Progenitor cell of endocrine pancreas (in vitro differentiated cells): ENCODE measurements at places on chromosomes 6 and 20. TPM values are rescaled to one million over a fixed set of nuclear protein-coding genes. Genes with fewer than 3 reads are reported as not detected.

Gene CCDC167
- total RNA-seq, result 44.1 and 44.9 TPM in 2 replicates

GRCh38 chr20:18011951-18012645 is 43.3 kb downstream of the MGME1 start:
- no peak for DNase-seq

DNA sequence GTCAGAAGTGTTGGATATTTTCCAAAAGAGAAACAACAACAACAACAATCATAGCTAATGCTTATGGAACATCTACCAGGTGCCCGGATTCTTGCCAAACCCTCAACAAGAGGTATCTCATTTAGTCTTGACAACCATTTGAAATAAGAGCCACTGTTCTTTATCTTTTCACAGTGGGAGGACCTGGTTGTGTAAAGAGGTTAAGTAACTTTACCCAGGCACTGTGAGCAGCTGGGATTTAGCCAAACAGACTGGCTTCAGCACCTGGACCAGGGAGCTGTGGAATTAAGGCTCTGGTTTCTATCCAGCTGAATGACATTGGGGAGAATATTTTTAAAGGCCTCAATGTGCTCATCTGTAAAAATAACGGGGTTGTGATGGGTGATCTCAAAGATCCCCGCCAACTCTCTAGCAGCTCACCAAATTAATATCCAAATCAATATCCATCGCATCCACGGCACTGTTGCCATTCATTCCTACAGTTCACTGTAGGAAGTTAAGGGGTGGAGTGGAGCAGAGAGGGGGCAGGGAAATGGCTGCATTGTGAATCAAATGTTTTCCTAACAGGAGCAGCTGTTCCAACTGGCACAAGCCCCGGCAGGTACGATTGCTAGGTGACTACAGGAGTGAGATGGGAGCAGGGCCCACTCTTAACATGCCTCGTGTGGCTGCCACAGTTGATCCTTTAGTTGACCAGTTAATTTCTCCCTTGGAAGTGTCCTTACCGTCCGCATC is 61.8 kb downstream of the GCNT2 start:
- no peak for DNase-seq

DNA sequence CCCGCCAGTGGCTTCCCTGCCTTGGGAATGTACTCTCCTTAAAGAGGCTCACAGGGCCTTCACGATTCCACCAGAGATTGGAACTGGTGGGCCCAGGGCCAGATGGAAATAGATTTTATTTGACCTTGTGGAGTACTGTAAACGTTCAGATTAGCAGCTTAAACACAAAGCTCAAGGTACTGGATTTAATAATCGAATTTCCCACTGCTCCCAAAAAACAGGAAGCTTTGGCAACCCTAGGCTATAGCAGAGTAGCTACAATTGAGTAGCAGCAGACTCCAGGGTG is 7.3 kb downstream of the SDCBP2 start:
- DNase-seq, result no peak

DNA sequence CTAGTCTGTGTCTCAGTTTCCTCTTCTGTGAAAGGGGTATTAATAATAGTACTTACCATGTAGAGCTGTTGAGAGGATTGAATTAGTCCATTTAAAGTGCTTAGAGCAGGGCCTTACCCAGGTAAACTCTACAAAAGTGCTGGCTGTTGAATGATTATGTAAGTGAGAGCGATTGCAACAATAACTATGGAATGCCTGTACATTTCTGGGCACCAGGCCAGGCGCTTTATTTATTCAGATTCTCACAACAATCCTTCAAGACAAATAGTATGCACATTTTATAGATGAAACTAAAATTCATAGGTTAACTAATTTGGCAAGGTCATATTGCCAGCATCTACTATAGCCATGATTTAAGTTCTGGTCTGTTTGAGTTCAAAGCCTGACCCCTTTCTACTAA is 78.3 kb upstream of the MMS22L start:
- no peak for DNase-seq

GRCh38 chr6:84872996-84873723 is 108.8 kb upstream of the TBX18 start:
- DNase-seq, result no peak

- no peak for DNase-seq
Measured at GRCh38 chr6:134589512-134589911, 271.6 kb upstream of the SGK1 start.

DNA sequence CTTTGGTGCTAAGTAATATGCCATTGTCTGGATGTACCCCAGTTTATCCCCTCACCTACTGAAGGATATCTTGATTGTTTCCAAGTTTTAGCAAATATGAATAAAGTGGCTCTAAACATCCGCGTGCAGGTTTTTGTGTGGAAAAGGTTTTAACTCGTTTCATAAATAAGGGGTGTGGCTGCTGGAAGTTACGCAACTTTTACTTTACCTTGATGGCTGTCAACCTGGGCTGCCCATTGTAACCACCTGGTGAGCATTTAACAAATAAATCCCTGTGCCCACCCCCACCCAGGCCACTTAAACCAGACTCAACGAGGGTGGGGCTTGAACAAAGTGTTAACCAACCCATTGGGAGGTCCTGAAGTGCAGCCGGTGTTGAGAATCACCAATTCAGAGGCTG is 187.8 kb downstream of the NRN1 start:
- no peak for DNase-seq

DNA sequence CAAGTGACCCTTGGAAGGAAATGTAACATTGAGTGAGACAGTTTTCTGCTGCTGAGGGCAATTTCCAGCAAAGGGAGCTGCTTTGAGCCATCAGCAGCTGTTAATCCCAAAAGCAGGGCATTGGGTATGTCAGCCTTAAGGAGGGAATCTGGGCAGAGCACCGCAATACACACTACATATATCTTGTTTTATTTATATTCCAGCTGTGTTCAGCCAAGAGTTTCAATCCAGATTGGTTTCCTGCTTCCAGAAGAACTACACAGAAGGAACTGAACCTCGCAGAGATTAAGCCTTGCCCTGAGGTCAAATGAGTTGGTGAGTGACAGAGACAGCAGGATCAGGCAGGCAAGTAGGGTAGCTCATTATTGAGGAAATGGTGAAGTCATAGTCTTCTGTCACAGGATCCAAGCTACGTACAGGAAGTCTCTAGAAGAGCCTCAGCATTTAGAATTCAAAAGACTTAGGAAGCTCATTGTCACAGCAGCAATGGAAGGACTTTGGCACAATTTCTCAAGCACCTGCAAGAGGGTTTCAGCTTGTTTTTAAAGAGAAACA is 109.9 kb upstream of the HEY2 start:
- no peak for DNase-seq

GRCh38 chr6:124800222-124800621 is 162.0 kb upstream of the RNF217 start:
- no peak for DNase-seq

DNA sequence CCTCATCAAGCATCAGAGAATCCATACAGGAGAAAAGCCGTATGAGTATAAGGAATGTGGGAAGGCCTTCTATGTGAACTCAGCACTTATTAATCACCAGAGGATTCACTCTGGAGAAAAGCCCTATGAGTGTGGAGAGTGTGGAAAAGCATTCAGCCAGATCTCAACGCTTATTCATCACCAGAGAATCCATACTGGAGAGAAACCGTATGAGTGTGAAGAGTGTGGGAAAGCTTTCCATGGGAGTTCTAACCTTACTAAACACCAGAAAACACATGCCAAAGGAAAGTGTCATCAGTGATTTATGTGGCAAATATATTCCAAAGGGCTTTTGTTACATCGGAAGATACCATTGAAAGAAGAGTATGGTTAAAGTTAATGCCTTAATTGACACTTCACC is 25.4 kb downstream of the ZKSCAN8 start:
- no peak for DNase-seq

Gene SNX9
- total RNA-seq, result 29.3 and 31.5 TPM in 2 replicates

Gene TFAP2D
- total RNA-seq, result not detected in 2 replicates

GRCh38 chr20:19947611-19948264 is 69.4 kb upstream of the NAA20 start:
- no peak for DNase-seq

DNA sequence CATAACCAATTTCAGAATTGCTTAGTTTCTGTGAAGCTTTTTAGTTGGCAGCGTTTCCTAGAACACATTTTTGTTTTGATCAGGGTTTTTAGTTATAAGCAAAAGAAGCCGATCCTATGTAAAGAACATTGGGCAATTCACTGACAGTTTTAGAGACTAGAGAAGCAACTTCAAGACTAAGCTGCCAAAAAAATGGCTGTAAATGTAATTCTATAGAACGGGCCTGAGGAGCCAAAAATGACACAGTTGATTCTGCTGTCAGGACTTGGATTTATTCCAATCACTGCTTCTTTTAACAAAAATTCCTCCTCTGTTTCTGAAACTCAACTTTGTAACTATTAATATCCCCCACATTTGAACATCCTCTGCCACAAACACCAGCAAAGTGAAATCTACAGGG is 236.0 kb upstream of the EYS start:
- no peak for DNase-seq

Gene KCNQ2
- 14.6 and 15.6 TPM in 2 replicates for total RNA-seq

DNA sequence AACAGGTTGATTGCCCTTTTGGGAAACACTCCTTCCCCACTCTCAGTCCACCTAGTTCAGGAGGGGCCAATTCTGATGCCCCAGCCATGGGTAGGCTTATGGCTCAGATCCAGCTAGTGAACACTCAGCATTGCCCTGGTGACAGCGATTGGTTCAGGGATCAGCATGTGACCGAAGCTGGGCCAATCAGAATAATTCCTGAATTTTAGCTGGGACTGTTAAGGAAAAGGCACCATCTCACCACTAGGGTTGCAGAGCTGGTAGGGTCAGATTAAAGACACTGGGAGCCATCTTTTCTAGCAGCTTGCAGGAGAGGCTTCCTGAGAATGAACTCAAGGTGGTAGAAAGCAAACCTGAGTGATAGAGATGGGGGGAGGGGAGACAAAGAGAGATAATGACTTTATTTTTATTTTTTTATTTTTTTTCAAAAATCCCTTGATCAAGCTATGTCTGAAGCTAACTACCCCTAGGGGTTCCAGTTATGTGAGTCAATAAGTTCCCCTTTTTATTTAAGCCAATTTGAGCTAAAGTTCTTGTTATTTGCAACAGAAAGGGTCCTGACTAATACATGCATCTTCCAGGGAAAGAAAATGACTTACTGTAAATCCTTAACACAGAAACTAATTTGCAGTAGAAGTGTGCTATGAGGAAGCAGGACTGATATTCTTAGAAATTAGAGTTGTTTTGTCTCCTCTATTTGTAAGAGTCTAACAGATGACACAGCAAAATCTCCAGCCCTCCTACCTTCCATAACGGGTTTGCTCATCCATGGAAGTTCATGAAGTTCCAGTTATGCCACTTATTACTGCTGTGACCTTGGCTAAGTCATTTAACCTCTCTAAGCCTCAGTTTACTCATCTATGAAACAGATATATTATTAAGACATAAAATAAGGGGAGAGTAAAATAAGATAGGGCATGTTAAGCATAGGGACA is 44.7 kb downstream of the EYA2 start:
- no peak for DNase-seq

- DNase-seq, result no peak
Measured at GRCh38 chr20:9241721-9242427, 173.0 kb downstream of the PLCB4 start.

- DNase-seq, result no peak
Measured at GRCh38 chr6:150408842-150409241, 40.0 kb downstream of the IYD start.

Gene SLA2
- 0.62 and 0.77 TPM in 2 replicates for total RNA-seq

Gene LTA
- not detected in 2 replicates for total RNA-seq

Gene ADGRF4
- 2.6 TPM in 2 replicates for total RNA-seq

DNA sequence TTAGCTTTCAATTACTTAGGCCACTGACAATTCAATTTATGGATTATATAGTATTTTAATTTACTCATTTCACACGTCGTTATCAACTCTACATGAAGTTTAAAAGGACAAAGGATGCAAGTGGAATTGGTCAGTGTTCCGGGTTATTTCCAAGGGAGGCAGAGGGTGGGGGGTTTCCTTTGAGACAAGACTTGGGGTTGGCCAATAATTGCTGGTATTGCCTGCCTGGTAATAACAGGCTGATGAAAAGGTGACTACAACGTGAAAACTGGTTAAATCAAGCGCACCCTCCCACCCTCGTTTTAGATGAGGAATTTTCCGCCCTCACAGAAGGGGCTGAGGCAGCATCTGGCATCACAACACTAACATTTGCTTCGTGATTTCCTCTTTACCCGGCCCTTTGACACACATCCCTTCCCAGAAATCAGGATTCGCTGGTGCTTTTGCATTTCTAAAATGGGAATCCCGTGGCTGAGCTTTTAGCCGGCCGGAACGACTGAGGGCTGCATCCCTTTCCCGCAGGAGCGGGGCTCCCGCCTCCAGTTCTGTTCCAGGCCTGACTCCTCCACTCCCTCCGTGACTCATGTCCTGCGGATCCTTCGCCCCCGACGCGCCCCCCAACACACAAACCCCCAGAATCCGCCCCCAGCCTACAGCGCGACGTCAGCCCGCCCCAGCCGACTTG is 999 bp upstream of the PIM1 start:
- DNase-seq, result no peak
